ENCODE measurements at places on chromosomes 1 and 21.

GRCh38 chr1:241582921-241583321, 50.7 kb downstream of the KMO start:
- no peak for DNase-seq

- peak; percentile 75 for DNase-seq
These were observed 27.5 kb downstream of the ATP8B2 start for GRCh38 chr1:154352581-154353459.

DNA sequence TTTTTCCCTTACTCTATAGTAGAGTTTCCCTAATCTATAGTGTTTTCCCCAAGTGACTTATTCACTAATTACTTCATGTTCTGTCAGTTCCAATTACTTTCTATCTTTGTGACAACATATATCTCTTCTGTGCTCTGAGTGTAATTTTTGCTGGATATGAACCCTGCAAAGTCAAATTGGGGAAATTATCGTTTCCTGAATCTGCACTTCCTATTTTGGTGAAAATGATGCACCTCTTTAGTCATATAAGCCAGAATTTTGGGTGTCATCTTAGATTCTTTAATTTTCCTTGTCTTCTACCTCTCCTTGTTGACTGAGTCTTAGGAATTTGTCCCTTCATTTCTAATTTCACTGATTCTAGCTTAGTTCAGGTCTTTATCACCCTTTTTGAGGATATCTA, 33.4 kb upstream of the PRKACB start:
- DNase-seq: no peak

GRCh38 chr1:204110894-204111633, 38.1 kb downstream of the SOX13 start:
- DNase-seq: no peak

- DNase-seq: peak; percentile 69
These were observed 113.7 kb upstream of the RRP15 start for GRCh38 chr1:218171302-218171893.
